ENCODE measurements at places on chromosomes 6 and 20.

GRCh38 chr20:57090590-57091560 lies 175.6 kb downstream of the BMP7 start:
- DNase-seq = no peak

DNA sequence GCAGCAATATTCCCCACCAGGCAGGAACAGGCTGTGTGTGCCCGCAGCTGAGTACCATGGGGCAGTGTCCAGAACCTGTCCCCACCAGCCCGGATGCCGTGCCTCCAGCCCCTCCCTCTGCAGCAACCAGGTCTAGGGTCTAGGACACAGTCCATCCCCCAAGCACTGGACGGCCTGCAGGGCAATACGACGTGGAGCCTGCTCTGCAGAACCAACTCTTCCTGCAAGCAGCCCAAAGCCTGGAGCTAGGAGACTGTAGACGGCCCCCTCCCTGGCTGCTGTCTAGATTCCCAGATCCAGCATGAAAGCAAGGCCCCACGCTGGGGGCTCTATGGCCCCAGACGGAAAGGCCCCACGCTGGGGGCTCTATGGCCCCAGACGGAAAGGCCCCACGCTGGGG lies 128.2 kb upstream of the AFDN start:
- DNase-seq = no peak

- no peak for DNase-seq
Measured at GRCh38 chr6:132115714-132116366, 164.7 kb upstream of the CCN2 start.

DNA sequence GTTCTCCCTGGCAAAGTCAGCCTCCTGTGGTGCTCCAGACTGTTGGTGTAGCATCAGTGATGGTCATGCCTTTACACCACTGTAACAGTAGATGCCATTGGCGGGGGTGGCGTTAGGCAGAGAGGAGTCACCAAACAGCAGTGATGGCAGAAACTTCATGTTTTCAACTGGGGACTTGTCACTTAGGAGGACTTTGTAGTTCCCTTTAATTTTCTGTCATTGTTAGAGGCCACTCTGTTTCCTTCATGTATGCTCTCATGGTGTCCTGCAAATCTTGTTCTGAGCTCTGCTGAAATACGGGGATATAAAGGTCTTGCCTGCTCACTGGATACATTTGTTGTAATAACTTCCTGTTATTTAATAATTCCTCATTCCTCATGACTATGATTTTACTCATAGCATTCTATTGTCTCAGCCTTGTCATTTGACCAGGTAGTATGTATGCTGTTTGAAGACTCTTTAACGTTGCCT lies 4.6 kb downstream of the MAP3K4 start:
- DNase-seq = no peak

DNA sequence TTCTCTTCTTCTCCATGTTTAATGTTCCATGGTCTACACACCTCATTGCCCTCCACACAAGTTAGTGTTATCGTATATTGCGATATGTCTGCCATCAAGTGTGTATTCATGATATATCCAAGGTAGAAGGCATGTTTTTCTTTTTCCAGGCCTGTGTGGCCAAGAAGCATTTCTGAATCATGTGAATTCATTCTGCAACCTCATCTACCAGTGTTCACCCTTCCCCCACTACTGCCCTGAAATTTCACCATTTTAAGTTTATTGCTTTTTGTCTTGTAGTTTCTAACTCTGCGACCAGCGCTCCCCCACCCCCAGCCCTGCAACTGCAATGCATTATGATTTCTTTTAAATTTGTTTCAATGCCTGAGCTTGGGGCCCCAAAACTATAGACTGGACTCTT lies 618.0 kb upstream of the FLRT3 start:
- DNase-seq = no peak

DNA sequence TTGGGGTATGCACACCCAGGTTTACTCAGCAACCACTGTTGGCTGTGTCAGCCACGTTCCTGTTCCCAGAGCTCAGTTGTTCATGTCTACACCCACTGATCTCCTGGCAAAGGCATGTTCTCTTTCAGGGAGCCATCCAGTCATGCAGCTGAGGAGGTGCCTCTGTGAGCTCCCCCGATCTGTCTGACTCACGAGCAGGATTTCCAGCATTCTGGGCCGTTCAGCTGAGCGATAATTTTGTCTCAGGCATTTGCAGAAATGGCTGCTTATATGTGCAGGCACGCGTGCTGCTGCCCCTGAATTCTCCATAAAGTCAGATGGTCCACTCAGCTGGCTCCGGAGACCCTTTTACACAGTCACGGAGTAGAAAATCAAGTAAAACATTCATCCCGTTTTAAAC lies 78.4 kb upstream of the IYD start:
- DNase-seq = no peak
